Stimulated activated CD4-positive, alpha-beta T cell treated with anti-CD3 and anti-CD28 coated beads, Interleukin-2, amount 100 ng/mL, for 4 hours (primary cell): ENCODE measurements at places on chromosomes 6 and 20.

DNA sequence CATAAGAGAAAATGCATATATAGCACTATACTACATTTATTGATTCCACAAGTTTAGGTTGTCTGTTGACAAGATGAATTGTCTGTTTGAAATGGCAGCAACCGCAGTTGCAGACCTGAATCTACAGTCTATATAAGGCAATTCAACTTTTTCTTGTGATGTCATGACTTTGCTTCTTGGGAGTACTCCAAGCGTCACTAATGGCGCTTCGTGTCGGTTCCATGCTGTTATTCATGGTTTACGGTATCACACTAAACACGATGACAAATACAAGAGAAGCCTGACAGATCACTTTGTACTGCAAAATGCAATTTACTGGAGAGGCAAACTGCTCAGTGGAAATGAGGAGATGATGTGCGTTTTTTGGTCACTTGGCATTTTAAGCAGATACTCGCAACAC, 280.3 kb upstream of the TCF21 start:
- no peak for DNase-seq

- DNase-seq: no peak
Measured at GRCh38 chr6:163757520-163757919, 343.0 kb downstream of the QKI start.

GRCh38 chr6:39086294-39086693, 28.7 kb downstream of the SAYSD1 start:
- no peak for DNase-seq

- no peak for DNase-seq
Measured at GRCh38 chr20:54622333-54623295, 147.2 kb downstream of the DOK5 start.

DNA sequence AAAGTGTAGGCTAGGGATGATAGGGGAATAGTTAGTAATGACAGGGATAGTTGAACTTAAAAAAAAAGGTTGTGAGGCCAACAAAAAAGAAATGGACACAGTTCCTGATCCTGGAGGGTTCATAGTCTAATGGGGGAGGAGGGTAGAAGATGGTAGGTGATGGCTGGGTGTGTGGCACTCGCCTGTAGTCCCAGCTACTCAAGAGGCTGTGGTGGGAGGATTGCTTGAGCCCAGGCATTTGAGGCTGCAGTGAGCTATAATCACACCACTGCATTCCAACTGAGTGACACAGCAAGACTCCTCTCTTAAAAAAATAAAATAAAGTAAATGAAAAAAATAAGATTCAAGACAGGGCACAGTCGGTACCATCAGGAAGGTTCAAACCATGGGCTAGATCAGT, 2.4 kb upstream of the MICB start:
- no peak for DNase-seq

GRCh38 chr20:1897965-1898464, 2.8 kb downstream of the SIRPA start:
- DNase-seq: no peak
